ENCODE measurements at places on chromosomes 7 and 10.

DNA sequence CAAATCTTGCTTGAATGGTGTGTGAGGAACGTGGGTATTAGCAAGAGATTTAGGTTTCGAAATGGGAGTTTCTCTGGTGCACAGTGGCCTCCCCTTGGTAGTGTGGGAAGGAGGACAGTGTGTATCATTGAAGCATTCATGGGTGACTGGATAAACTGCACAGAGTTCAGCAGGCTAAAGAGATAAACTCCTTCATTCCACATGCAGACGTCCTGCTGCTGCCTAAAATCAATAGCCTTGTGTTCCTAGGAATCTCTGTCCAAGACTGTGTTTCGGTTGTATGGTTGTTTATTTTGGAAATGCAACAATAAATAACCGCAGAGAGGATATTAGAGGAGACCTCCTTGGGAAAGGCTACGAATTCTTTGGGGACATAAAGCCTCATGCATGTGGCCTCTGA, 100.9 kb upstream of the FAM171A1 start:
- no peak for DNase-seq

DNA sequence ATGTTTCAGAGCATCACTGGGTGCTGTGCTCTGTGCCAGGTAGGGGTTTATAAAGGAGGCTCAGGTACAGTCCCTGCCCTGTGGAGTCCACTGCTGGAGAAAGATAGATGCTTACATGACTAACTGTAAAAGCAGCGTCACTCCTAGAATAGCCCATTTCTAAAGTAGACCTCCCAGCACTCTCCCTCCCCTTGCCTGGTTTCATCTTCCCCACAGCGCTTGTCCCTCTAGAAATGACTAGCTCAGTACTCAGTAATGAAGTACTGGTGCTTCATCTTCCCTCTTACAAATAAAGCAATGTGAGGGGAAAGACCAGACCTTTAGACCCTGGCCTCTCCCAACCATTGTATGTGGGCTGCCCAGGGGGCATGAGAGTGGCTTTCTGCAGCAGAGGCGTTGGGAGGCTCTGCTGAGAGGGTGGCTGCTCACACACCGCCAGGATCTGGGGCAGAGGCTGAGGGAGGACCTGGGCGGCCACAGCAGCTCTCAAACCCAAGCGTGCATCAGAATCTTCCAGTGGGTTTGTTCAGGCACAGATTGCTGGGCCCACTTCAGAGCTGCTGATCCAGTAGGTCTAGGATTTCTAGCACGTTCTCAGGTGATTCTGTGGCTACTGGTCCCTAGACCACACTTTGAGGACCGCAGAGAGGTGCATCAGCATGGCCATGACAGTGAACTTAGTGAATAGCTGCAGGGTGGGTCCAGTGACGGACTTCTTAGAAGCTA, 110.3 kb upstream of the ANLN start:
- DNase-seq: peak; percentile 40

DNA sequence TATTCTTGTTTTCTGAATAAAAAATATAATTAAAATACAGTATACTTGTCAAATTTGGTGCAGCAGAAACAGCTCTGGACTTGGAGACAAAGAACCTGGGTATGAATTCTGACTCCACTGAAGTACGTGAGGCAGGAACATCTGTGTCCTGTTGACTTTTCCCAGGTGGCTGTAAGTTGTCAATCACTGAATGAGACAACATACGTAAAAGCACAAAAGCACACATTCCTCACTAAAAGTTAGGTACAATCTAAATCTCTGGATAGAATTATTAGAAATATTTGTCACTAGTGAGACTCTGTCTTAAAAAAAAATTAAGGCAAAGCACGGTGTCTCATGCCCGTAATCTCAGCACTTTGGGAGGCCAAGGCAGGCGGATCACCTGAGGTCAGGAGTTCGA, 18.1 kb downstream of the CFAP58 start:
- no peak for DNase-seq

DNA sequence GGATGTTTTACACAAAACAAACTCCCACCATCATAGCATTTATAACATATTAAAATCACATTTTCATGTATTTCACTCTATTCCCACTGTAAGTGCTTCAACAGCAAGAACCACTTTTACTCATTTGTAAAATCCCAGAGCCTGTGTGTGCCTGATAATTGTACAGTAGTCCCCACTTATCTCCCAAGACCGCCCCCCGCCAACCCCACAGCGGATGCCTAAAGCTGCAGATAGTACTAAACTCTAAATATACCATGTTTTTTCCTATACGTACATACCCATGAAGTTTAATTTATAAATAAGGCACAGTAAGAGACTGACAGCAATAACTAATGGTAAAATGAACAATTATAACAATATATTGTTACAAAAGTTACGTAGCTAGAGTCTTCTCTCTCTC, 33.5 kb downstream of the EZH2 start:
- no peak for DNase-seq

GRCh38 chr10:101933976-101934375, 90.4 kb upstream of the KCNIP2 start:
- DNase-seq: no peak

- DNase-seq: no peak
Observed at GRCh38 chr10:76558586-76558985, 1079.0 kb downstream of the KCNMA1 start.

GRCh38 chr7:108189733-108190388, 59.7 kb upstream of the LAMB4 start:
- no peak for DNase-seq

- no peak for DNase-seq
Observed at GRCh38 chr7:101487105-101487458, 124.4 kb downstream of the COL26A1 start.

- DNase-seq: no peak
Observed at GRCh38 chr10:124177180-124177518, 83.8 kb upstream of the CHST15 start.

GRCh38 chr10:122252805-122253204, 18.3 kb upstream of the BTBD16 start:
- no peak for DNase-seq

GRCh38 chr7:34121366-34121765, 216.0 kb downstream of the BMPER start:
- no peak for DNase-seq

DNA sequence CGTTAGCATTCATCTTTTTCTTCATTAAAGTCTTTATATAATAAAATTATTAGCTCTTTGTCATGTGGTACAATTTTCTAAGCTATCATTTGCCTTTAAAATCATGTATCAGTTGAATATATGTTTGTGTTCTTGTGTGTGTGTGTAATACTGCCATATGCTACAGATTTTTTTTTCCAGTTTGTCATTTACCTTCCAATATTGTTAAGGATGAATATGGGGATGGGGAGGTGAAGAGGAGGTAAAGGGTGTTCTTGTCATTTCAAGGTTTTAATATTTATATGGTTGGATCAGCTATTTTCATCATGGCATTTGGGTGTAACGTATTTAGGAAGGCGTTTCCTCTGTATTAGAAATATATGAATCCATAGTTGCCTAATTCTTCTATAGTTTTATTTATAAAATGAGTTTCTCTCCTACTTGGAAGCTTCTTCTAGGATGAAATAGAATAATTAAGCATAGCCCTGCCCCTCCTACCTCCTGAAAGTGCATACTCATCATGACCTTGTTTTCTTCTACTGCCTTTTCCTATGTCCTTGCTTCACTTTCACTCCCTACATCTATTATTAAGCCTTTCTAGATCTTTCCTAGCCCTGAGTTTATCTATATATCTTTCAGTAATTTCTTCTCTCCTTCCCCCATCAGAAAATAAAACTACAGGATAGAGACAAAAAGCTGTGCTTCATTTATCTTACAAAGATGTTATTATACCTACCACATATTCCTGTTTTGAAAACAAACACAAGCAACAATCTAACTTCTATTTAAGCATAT, 25.1 kb downstream of the RAB18 start:
- no peak for DNase-seq

DNA sequence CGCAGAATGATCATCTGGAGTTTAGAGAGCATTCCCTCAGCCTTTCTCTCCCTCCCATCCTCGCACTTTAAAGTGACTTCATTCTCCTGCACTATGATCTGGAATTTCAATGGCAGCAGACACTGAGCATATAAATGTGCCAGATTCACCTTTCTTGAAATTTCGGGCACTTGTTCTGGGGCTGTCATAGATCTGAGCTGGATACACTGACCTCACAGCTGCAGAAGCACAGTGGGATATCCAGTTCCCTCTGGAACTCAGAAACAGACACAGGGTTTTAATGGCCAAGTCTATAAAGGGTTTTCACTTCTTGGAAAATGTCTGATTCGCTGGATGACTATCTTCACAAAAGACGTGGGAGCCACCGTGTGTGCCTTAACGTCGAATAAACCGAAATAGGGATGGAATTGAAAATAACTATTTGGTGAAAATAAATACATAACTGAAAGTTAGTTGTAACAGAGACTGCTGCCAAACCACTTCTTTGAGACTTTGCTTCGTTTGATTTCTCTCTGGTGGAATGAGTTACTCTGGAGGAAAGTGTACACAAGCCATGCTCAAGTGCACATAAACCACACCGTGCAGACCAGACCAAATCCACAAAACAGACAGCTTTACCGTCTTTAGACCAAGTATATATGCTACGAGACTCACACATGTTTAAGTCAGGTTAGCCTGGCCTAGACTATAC, 126.1 kb downstream of the SVIL start:
- no peak for DNase-seq

Data from activated CD4-positive, alpha-beta T cell treated with anti-CD3 and anti-CD28 coated beads, Interleukin-2, Interleukin-4, amounts not matched to agents 100 ng/mL and 50 ng/mL, durations not matched to agents 16 hours and 8 hours (primary cell).